Prostate gland (tissue), 2 donors: ENCODE measurements at places on chromosomes 3 and 15.

- peak; percentile 29 for DNase-seq
These were observed 36.7 kb downstream of the CIP2A start for GRCh38 chr3:108552267-108553159.

GRCh38 chr3:116256843-116257485 lies 188.3 kb downstream of the LSAMP start:
- DNase-seq: no peak

DNA sequence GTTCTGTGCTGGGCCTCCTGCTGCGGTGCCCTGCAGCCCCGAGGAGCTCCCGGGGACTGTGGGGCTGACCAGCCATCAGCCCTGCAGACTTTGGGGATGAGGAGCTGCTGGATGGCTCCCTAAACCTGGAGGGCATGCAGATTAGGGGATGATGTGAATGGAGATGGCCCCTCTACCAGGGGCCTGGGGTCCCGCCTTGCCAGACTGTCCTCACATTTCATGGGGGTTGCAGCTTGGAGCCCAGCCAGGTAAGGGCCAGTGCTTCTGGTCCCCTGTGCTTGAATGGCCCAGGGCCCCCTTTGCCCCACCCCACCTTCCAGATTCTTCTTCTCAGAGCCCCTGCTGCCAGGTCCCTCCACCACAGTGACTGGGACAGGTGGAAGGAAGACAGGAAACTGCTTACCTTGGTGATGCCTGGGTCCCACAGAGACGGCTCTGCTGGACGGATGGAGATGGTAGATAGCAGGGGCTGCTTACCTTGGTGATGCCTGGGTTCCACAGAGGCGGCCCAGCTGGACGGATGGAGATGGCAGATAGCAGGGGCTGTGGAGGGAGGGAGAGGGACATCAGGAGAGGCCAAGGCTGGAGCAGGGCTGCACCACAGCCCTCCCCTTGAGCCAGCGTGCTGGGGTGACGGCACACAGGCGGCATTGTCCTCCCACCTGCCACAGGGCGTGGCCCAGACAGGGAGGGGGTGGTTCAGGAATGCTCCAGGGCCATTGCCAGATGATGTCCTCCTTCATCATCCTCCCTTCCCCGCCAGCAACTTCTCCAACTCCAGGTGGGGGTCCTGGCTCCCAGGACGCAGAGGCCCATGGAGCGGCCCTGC lies at the start of gene SPTBN5:
SPTBN5 (minus strand) TSS at position 632 of the 829 bp plus-strand sequence; CDS start at position 76, 556 bp downstream.
- DNase-seq: no peak

DNA sequence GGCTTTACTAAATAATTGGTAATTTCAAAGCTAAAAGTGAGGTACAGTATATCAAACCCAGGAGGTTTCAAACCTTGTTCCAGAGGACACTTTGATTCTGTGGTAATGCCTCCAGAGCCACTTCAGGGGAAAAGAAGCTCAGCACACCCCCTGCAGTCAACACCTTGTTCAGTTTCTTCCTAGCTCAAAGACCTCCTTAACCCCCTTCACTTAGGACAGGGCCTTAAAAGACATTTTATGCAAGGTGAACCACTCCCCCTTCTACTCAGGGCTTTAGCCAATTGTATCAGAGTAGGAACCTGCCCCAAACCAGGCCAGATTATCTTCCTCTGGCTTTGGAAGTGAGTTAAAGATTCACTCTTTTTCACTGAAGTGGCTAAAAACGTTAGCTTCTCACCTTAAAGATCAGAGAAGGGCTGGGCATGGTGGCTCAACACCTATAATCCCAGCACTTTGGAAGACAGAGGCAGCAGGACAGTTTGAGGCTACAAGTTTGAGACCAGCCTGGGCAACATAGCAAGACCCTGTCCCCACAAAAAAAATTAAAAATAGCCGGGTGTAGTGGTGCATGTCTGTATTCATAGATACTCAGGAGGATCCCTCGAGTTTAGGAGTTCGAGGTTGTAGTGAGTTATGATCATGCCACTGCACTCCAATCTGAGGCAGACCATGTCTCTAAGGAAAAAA lies 3.4 kb downstream of the DENND6A start:
- no peak for DNase-seq

- DNase-seq: no peak
These were observed 7.4 kb upstream of the CCDC33 start for GRCh38 chr15:74228723-74229081.

DNA sequence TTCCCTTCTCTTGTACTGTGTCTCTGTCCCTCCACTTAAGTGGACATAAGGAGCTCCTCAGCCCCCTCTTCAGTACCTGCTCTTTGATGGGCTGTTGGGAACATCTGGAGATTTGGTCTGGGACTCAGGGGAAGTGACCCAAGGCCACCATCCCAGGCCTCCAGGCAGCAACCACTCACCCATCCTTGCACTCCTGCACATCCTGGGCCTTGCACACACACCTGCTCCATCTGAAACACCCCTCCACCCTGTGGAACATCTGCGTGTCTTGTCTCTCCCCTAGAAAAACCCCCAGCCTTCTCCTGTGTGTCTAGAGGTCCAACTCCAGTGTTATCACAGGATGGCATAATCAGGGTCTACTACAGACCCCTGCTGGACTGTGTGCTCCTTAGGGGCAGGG lies 74.3 kb downstream of the ABTB1 start:
- DNase-seq: no peak

GRCh38 chr3:97232393-97233034 lies 418.1 kb downstream of the EPHA6 start:
- peak; percentile 65 for DNase-seq

DNA sequence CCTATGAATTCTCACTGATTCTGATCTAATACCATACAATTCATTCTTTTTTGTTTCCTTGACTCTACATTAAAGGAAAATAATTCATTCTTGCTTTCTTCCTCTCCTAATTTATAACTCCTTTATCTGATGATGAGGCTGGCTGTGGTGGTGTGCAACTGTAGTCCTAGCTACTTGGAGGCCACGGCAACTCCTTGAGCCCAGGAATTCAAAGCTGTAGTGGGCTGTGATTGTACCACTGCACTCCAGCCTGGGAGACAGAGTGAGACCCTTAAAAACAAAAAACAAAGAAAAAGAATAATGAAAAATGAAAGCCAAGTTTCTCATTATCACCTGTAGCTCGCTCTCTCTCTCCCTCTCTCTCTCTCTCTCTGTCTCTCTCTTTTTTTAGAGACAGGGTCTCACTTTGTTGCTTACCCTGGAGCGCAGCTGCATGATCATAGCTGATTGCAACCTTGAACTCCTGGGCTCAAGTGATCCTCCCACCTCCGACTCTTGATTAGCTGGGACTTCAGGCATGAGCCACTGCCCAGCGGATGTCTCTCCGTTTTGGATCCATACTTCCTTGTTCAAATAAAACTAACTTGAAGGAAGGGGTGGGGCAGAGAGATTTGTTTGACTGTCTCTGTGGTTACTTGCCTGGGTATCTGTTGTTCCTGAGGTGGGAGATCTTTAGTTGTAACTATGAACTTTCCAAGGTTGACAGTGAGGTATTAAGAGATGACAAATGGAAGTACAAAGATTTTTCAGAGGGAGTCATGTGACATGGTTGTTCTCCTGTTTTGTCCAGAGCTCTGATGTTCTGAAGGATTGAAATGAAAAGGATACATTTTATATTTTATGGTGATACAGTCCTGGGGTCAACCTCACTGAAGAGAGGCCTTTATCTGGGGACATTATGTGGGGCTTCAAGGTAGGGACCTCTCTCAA lies 46.9 kb downstream of the STARD9 start:
- DNase-seq: no peak

GRCh38 chr3:178419071-178419470 lies 117.2 kb upstream of the KCNMB2 start:
- DNase-seq: no peak

DNA sequence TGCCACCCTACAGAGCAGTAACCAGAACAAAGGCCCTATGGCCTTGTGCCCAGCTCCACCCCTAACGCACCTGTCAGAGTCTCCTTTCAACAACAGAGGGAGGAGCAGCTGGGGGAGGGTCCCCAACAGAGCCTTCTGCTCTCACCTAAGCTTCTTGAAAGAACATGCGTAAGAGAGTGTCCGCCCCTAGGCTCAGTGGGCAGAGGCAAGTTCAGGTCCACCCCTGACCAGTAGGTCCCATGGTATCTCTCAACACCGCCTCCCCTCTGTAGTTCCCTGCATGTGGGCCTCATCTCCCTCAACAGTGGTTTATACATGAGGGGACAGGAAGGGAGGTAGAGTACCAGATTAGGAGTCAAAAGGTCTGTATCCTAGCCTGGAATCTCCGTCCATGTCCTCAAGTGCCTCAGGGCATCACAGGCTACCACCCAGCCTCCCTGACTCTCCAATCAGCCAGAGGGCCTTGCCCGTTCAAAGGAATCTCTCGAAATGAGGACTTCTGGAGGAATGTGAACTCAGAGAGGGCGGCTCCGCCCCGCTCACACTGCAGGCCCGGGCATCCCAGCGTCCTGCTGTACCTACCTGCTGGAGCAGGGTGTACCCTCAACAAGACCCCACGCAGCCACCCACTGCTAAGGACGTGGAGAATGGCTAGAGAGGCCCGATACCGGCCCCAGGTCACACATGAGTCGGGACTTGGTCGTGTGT lies 680 bp downstream of the POC1A start:
- DNase-seq: no peak
